Smooth muscle cell of the brain vasculature (primary cell): ENCODE measurements at places on chromosomes 2 and 18.

DNA sequence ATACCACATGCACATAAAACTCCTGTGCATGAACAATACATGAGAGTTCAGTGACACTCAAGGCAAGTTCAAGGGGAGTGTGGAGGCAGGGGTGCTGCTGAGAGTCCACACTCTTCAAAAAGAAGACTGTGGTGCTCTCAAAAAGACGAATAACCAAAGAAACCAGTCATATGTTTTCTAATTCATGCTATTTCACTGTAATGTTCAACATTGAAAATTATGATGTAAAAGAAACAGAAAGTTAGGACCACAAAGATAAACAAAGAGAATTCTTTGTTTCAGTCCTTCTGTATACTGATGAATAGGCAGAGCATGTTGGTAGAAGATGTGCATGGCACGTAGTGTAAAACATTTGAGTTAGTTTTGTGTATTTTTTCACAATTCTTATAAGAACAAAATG lies 864.2 kb upstream of the LRATD1 start:
- DNase-seq: no peak

- no peak for DNase-seq
These were observed 17.6 kb upstream of the TMEM247 start for GRCh38 chr2:46461709-46462171.

DNA sequence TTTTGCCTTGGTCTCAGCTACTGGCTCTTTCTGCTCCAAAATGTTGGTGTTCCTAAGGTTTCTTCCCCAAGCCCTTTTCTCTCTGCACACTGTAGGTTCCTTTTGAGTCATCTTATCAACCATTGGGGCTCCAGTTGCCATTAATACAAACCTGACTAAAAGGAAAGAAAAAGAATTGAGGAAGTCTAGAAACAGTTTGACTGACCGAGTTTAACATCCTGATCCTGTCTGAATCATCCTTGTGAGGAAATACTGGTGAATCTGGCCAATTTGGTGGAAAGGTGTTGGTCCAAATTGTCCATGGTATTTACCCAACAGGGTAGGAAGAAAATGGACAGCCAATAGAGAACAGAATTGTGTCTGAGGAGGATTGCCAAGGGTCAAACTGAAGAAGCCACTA lies 38.3 kb downstream of the CRYGD start:
- DNase-seq: no peak

- no peak for DNase-seq
These were observed 7.5 kb downstream of the MYO1B start for GRCh38 chr2:191252699-191253098.

GRCh38 chr2:182324665-182325064 lies 102.2 kb downstream of the PDE1A start:
- peak; percentile 41 for DNase-seq
